ENCODE measurements at places on chromosomes 5 and 9.

DNA sequence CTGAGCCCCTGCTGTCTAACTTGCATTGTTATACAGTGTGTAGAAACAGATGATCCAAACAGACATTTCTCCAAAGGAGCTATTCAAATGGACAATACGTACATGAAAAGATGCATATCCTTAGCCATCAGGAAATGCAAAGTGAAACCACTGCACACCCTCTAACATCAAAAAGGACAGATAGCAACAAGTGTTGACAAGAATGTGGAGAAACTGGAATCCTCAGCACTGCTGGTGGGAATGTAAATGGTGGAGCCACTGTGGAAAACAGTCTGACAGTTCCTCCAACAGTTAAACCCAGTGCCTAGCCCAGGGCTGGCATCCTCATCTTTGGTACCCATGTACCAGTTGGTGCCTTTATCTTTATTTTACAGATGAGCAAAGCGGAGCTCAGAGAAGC is 8.5 kb downstream of the ORM2 start:
- DNase-seq: no peak

- DNase-seq: no peak
These were observed 116.9 kb downstream of the RASGRF2 start for GRCh38 chr5:81077105-81077504.

GRCh38 chr5:15499528-15500324 is at the start of gene FBXL7:
Gene FBXL7 (plus strand): TSS chr5:15500180.
- peak; percentile 84 for DNase-seq

- no peak for DNase-seq
These were observed 56.6 kb downstream of the ADAM19 start for GRCh38 chr5:157518963-157519362.

- no peak for DNase-seq
These were observed 134.6 kb downstream of the PIK3R1 start for GRCh38 chr5:68350176-68350575.

- peak; percentile 29 for DNase-seq
These were observed 11.2 kb downstream of the MSANTD3 start for GRCh38 chr9:100437860-100438805.

- no peak for DNase-seq
These were observed 375.4 kb upstream of the IRX1 start for GRCh38 chr5:3220201-3220600.

- DNase-seq: no peak
These were observed 32.1 kb downstream of the SNX24 start for GRCh38 chr5:122877518-122877917.

- no peak for DNase-seq
These were observed 322.2 kb downstream of the CEMIP2 start for GRCh38 chr9:71446106-71446472.

- DNase-seq: no peak
These were observed 16.8 kb downstream of the GNAQ start for GRCh38 chr9:78014776-78015175.

DNA sequence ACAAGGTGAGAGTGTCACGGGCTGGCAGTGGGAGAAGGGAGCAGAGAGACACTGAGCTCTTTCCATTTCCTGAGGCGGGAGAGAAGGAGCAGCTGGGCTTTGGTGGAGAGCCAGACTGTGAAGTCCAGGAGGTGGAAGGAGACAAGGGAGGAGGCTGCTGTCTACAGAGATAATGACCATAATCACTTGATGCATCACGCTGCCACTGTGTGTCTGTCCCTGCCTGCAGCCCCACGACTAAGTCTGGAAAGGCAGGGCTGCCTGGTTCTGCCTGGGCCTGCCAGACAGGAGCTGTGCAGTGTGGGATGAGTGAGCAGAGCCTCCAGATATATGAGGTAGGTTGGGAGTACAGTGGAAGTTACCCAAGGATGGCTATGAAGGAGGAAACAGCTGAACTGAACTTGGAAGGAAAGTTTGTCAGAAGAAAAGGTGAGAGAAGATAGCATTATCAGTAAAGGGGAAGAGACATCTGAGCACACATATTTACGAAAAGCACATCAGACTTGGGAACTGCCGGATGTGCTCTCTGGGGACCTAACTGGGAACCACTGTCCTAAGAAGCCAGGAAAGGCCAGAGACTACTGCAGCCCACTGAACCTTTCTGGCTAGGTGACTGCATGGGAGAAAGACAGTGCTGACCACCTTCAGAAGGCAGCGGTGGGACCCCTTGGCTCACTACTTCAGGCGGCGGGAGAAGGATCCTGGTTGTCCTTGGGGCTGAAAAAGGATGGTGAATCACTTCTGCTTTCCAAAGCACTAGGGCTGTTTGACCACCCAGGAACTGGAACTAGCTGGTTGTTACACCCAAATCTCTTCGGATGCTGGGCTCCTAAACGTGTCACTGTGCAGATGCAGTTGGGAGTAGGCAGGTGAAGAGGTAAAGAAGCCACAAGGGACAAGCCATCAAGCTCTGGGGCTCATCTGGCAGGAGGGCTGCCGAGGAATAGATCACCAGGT is 12.8 kb upstream of the DDX41 start:
- no peak for DNase-seq

DNA sequence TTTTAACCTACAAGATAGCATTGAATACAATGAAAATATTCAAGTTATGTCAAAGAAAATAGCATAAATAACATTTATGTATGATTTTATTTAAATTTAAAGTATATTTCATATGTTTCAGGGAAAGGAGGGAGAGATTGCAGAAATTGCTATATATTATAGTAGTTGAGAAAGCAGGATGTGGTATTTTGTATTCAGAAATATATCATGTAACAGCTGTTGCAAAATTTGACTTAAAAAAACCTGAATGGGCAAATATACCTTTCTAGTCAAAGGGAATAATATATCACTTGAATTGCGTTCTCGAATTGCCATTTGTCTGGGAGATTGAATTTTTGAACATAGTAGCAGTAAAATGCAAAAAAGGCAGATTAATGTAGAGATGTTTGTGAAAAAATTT is 80.6 kb downstream of the PAM start:
- DNase-seq: no peak

DNA sequence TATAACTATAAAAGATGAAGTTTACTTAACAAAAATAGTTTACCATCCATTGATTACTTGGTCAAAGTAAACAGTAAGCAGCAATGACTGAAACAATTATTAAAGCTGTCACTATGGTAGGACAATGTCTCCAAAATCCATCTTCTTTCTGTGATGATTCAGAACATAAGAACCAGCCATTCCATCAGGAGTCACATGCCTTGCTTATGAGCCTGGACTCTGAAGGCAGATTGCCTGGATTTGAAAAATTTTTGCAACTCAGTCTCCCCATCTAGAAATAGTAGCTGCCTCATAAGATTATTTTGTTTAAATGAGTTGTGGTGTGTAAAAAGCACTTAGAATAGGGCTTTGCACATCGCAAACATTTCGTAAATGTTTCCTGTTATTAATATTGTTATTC is 136.2 kb downstream of the LIFR start:
- no peak for DNase-seq

DNA sequence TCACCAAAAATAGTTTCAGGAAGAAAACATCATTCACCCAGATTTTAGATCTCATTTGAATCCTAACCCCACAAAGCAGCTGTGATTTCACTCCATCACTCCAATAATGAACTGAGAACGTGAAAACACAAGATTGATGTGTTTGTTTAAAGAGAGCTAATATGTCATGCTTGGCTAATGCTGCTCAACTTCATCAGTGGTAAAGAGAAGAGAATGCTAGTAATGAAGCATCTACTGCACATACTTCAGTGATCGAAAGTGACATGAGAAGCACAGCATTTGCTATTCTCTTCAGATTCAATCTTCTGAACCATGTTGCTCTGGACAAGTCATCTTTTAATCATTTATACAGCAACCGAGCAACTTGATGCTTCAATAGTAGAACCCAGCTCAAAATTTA is 874.7 kb downstream of the EFNA5 start:
- DNase-seq: no peak

DNA sequence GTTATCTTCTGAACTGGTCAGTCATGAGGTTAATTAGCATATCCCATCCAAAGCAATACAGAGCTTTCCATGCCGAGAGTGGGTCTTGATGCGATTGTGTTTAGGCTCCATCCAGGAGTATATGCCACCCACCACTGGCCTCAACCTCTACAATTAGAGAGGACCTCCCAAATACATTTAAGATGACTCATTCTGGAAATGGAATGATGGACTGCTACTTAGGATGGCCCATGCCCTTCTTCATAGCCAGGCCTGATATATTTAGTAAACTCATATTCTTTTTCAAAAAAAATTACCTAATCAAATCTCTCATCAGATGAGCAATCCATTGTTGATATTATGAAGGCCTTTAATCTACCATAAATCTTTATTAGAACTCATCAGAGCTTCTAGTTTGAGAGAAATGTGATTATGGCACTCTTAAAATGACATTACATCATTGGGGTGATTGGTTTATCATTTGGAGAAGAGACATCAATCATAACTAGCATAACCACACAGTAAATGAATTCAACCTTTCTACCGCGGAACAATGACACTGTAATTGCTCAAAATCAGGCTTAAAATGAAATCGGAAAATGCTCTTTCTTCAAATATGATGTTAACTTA is 414.2 kb upstream of the WWC1 start:
- DNase-seq: no peak
